ENCODE measurements at places on chromosomes 1 and 21.

DNA sequence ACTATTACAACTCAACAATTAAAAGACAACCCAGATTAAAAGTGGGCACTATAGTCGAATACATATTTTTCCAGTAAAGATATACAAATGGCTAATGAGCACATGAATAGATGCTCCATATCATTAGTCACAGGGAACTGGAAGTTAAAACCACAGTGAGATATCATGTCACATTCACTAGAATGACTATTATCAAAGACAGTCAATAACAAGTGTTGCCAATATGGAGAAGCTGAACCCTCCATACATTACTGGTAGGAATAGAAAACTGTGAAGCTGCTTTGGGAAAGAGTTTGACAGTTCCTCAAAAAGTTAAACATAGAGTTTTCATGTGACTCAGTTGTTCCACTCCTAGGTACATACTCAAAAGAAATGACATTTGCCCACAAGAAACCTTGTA, 30.6 kb upstream of the MRPS6 start:
- no peak for DNase-seq

DNA sequence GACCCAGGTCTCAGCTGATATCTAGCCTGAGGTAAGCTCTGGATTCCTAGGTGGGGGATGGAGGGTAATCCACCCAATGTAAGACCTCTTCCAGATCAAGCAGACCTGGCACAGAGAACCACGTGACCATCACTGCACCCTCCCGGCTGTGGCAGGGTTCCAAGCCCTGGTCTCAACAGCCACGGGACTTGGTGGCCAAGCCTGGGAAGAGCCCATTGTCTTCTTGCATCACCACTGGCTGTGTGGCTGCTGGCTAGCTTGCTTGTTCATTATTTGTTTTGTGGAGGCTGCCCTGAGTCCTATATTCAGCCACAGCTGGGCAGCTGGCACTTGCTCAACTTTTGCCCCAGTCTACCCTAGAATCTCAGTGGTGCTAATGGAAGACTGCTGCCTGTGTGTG, 24.1 kb upstream of the NFASC start:
- DNase-seq, result no peak

GRCh38 chr1:119003413-119004128, 15.4 kb upstream of the TBX15 start:
- DNase-seq, result no peak

DNA sequence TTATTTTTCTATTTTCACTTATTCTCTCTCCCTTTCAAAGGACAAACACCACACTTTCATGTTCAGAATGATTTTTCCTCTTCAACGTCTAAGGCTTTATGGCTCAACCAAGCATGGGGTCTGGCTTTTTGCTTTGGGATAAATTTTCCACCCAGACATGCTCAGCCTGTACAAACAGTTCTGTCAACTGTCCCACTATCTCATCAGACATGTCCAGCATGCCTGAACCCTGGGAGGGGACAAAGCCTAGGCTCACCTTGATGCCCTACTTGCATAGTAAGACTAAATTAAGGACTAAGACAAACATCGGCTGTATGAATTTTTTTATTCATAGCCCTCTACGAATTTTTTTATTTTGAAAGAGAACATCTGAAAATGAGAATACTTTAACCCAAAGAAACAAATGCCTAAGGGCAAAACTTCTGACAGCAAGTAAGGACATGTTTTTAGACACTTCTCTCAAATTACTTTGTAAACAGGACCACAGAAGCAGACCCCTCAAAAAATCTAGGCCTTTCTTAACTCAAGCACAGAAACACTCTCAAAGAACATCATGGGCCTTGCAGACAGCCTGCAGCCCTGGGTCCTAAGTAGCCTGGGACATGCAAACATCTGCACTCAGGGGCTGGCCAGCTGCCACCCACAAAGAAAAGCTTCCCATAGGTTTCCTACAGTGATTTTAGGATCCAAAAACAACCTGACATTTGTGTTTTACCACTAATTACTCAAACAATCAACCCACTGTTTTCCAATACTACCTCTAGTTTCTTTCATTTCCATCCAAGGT, 72.3 kb upstream of the PALMD start:
- DNase-seq, result no peak

DNA sequence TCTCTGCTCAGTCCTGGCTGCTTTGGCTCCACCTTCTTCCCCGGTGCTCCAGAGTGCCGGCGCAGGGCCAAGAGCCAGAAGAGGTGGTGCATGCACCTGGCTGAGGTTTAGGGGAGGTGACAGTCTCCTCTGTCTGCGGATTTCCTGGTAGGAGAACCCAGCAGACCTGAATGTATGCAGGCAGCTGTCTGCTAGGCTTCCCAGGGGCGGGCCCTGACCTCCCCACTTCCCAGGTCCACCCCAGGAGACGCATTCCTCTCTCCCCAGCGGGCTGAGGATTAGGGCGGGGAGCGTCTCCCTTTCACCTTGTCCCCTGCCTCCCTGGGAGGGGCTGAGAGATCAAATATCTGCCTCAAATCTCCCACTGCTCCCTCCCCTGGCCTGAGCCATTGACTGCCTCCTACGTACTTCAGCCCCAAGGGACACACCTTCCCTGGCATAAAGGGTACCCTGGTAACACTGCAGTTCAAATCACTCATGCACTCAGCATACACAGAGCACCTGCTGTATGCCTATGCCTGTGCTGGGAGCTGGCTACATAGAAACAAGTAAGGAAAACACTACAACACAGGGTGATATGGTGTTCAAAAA, 27.5 kb downstream of the DMBX1 start:
- DNase-seq, result no peak

- DNase-seq, result no peak
These were observed 55.1 kb downstream of the OVGP1 start for GRCh38 chr1:111372336-111372965.

DNA sequence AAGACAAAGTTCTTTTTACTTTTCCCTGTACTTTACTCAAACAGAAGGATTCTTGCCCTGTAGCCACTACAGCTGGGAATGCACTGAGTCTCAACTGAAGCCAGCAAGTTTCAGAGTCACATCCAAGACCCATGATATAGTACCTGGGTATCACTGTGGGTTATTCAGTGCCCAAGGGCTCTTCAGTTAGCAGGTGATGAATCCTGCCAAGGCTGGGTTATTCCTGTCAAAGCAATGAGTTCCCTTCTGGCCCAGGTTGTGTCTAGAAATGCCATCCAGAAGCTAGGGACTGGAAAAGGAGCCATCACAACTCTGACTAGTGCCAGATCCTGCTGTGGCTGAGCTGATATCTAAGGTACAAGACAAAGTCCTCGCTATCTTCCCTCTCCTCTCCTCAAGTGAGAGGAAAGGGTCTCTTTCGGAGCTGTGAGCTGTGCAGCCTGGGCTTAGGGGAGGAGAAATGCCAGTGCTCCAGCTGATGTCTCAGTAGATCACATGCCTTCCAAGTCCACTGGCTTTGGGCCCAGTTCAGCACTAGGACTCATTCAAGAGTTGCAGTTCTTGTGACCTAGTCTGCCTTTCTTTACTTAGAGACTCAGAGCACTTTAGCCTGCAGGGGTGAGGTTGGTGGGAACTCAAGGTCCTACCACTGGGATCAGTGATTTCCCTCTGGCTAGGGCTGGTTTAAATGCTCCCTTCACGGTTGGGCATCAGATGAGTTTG, 369.4 kb downstream of the TBX15 start:
- no peak for DNase-seq

DNA sequence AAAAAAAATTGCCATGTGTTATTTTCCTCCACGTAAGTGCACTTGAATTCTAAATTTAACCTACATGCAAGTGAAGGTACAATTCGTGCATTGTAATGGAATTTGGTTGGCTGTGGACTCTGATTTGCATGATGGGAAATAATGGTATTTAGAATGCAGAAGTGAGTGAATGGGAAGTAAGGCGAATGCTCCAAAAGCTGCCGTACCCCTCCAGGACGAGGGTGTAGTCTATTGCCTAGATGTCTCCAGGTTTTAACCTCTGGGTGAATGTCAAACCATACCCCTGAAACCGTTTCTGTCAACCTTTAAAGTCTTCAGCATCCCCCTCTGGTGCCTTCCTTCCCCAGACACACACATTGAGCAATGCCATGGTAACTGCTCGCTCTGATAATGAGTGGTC, 44.5 kb downstream of the KIAA0040 start:
- no peak for DNase-seq

DNA sequence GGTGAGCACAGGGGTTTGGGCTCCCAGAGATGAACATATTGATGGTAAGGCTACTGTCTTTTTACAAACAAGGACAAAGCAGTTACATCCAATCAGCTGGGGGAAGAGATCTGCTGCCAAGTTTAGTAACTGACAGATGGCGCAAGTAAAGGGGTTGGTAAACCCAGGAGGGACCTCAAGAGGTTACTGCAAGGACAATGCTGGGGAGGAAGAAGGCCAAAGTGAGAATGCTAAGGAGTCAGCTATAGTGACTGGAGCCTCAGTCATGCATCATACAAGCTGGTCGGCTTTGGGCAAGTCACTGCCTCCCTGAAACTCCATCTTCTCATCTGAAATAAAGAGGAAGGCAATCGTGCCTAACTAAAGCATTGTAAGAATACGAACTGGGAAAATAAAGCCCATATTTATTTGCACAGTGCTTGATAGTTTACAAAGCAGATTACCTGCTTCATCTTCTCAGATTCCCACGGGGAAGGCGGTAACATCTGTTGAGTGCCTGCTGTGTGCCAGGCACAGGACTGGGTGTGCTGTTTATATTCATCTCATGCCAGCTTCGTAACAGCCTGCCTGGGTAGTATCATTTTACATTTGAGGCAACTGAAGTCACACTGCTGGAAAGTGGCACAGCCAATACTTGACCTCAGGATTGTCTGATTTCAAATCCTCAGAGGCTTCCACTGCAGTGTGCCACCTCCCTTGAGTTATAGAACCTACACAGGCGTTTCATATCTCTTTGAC, 114.8 kb downstream of the BEND5 start:
- DNase-seq, result no peak

DNA sequence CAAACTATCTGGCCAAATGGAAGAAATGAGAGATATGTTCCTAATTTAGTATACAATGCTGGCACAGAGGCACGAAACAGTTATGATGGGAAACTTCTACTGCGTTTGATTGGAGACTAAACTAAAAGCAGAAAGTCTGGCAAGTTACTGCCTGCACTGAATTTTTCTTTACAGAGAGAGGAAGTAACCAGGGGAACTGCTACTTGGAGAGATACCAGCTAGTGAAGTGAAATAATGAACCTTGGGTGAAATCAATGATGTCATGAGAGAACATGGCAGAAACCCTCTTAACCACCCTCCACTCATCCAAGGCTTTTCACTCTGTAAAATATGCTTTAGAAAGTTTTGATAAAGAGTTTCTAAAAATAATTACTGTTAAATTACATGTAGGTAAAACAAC, 29.3 kb downstream of the NIBAN1 start:
- no peak for DNase-seq

- no peak for DNase-seq
These were observed 5.1 kb upstream of the ZZZ3 start for GRCh38 chr1:77687519-77687906.

DNA sequence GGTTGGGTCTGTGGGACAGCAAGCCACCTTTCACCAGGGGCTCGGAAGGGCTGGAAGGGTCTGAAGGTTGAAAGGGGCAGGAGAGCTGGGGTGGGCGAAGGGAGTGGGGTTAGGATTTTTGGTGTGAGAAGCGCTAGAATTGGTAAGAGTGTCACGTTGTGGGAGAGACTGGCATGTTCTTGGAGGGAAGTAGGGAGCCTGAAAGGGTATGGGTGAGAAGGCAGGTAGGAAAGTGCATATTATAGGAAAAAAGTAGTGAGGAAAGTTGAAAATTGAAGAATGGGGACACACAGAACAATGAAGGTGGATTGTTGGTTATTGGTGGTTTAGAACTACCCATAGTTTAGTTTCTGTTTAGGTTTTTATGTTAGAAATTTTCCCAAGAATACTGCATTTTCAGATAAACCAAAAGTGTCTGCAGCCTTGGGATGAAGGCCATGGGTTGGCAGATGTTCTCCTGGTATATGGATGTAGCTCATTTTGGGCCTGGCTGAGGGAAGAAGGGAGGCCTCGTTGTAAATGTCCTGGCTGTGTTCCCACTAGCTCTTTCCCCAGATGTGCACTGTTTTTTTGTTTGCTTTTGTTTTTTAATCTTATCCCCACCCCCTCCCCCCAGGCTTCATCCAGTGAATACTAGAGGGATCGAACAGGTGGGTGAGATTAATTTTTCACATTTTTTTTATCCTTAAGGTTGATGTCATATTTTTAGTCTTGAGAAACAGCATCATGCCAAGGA, 1.2 kb downstream of the LRRC42 start:
- no peak for DNase-seq

DNA sequence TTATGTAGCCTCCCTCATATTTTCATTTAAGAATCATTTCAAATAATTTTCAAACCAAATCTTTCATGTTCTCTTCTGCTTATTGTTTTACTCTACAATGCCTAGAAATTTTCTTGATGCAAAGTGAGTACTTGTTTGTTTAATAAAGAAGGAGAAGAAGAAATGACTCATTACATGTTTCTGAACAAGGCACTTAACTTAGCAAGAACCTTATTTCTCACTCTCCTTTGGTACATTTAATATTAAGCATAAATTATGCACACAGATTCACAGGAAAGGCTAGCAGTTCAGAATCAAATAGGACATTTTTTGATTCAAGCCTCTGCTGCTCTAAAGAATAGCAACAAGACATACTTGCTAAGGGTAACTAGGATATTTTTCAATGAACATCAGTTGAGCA, 9.1 kb downstream of the SCYL3 start:
- no peak for DNase-seq

DNA sequence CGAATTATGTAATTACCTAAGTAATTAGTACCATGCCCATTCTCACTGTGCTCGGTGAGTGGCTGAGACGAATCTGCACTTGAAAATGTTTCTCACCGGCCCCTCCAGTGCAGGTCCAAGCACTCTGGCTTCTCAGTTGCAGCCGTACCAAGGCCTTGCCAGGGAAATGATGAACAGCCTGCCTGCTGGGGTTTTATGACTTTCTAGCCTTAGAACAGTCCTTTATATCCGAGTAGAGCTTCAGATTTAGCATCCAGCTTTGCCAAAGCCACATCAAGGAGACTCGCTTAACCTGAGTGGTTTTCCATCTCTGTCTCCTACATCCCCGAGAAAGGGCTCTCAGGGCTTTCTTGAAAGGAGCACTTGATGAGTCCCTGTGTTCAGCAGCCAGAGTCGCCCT, 83.4 kb downstream of the GREM2 start:
- DNase-seq, result no peak

DNA sequence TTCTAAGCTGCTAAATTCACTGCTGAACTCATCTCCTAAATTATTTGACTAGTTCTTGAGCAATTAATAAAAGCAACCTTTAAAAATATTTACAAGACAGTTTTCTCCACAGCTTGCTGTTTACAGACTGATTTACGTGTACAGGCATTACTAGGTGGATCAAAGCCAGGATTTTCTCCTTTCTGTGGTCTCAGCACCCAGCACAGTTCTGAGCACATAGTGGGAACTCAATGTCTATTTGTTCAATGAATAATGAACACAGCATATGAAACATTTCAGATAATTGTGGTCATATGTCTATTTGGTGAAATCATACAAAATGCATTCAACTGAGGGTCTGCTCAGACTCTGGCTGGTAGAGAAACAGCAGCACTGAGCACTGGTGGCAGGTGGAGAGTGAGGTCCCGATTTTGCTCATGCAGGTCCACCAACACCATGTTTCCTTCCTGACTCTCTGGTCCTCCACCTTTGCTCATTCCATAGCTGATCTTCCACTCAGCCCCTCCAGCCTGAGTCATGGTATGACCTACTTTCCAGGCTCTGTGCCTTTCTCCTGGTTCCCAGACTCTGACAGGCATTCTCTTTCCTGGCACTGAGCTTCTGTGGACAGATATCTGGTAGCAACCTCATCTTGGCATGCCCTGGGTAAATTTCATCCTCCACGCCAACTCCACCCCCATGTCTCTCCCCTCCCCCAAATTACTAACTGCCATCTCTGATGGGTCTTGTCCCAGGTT, 311.3 kb downstream of the TGFB2 start:
- no peak for DNase-seq
